GF-D8 (cell line): ENCODE measurements at places on chromosomes 11 and 22.

- DNase-seq, result peak; percentile 45
Measured at GRCh38 chr11:9001736-9002135, 2.1 kb downstream of the NRIP3 start.

DNA sequence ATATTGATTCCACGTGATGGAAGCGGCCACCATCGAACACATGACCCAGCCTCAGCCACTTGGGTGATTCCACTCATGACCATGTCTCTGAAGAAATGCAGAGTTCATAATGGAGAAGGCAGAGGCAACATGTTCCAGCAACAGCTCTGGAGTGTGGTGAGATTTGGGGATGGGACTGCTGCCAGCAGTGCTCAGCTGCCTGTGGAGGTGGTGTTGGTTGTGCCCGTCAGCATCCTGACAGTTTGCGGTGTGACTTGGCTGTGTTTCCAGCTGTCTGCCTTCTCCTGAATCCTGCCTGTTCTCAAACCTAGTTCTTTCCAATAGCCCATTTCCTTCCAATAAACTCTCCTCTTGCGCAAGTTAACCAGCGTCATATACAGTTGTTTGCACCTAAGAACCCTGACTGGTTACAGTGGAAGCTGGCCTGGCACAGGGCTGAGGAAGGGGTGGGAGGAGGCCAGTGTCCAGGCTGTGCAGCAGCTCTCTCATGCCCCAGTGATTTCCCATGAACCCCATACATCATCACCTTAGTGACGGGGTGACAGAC is 22.0 kb upstream of the OR8B8 start:
- no peak for DNase-seq

DNA sequence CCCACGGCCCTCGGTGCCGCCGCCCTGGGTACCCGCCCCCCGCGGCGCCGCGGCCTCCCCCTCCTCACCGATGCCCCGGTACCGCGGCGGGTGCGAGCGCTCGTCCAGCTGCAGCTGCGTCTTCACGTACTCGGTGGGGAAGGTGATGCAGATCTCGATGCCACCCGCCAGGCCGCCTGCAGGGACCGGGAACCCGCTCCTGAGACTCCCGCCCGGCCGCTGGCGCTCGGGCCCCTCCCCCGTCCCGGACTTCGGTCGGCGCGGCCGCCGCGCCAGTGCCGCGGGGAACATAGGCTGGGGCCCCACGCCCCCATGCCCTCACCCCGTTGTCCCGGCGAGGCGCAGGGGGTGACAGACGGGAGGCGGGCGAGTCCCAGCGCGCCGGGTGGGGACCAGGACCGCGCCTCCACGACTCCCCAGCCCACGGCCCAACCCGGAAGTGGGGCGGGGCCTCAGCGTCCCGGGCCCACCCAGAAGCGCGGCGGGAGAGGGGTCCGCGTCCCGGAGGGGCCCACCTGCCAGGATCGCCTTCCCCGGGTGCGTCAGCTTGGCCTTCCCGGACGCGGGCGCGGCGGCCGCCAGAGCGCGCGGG is 375 bp downstream of the SLC25A1 start:
- DNase-seq, result no peak

GRCh38 chr22:17199003-17199731 is 20.1 kb downstream of the ADA2 start:
- DNase-seq, result no peak
